Kidney epithelial cell (primary cell): ENCODE measurements at places on chromosomes 2 and 18. TPM values are rescaled to one million over a fixed set of nuclear protein-coding genes. Genes with fewer than 3 reads are reported as not detected.

DNA sequence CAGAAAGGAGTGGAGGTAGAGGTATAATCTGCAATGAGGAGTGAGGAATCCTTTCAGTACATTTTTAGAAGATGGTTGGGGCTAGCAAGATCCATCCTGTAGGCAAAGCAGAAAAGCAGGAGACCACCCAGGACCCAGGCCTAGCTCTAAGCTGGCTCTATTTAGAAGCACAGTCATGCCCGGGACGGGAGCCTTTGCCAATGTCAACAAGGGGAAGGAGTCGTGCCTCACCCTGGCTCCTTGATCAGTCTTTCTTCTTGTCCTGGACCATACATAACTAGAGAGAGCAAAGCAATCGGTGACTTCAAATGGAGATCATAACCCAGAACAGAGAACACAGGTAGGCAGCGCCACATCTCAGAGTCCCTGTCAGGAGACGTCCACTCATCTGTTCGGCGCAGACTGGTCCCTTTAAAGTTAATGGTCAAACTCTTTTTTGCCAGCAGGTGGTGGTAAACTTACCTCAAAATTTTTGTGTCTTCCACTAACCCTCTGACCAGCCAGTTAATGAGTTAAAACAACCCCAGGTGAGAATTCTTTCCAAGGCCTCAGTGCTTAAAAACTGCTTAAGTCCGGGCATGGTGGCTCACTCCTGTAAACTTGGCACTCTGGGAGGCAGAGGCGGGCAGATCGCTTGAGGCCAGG is 8.0 kb downstream of the MC5R start:
- DNase-seq: no peak

DNA sequence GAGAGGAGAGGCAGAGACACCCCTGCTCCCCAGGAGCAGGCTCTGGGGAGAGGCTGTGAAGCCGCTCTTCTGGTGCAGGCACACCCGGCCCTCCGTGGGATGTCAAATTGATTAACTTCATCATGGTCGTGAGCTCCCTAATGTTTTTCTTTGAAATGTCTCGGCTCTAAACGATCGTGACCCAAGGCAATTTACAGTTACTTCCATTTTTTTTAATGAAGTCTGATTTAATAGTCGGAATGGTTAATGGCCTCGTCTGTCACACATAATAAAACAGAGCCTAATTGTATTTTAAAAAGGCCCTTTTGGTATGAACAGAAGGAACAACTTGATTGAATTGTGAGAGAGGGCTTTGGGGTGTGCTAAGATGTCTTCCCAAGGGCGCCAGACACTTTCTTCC is 130.2 kb downstream of the SMAD2 start:
- no peak for DNase-seq

DNA sequence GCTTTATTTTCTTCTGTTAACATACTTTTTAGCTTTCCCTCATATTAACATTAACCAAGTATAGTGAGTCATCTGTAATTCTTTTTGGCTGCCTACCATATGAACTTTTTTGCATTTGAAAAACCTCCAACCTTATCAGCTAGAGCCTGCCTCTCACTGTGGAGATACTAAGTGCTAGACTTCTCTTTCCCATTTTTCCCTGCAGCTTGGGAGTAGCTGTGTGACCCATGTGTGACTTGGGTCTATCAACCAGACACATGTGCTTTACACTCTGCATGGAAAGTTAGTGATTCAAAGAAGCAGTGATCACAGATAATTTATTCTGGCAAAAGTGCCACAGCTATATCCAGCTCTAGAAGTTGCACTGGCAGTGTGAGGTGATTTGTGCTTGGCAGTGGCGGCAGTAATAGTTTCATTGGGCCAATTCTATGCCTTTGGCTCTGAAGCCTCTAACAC is 36.3 kb downstream of the PREPL start:
- DNase-seq: no peak

DNA sequence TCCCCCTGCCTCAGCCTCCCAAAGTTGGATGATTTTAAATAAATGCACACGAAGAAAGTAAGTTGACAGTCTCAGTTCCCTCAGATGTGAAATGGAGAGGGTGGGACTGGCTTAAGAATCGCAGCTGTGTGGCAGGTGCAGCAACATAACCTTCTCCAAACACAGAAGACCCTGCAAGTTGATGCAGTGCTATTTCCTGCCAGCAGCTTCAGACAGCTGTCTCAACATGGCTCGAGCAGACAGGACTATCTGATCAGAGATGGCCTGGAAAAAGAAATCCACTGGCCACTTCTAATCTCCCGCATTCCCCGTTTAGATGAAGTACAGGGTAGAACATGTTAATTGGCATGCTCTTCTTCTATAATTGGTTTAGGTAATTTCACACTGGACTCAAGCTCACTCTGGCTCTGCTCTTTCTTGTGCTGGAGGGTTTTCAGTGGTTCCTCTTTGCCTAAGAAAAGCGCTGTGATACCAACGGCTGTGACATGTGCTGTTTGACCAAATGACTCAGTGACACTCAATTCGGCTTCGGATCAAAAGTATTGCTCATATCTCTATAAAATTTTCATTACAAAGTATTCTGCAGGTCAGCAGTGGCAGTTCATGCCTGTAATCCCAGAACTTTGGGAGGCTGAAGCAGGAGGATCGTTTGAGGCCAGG is 40.2 kb downstream of the MYOM1 start:
- no peak for DNase-seq

GRCh38 chr2:66929632-66930338 is 467.3 kb upstream of the ETAA1 start:
- no peak for DNase-seq

DNA sequence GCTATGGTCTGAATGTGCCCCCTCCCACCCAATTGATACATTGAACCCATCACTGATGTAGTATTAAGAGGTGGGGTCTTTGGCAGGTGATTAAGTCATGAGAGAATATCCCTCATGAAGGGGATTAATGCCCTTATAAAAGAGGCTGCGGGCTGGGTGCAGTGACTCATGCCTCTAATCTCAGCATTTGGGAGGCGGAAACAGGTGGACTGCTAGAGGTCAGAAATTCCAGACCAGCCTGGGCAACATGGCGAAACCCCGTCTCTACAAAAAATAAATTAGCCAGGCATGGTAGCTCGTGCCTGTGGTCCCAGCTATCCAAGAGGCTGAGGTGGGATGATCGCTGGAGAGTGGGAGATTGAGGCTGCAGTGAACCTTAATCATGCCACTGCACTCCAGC is 14.3 kb downstream of the POLR2D start:
- DNase-seq: no peak

GRCh38 chr2:235270291-235270690 is 223.6 kb upstream of the AGAP1 start:
- no peak for DNase-seq

DNA sequence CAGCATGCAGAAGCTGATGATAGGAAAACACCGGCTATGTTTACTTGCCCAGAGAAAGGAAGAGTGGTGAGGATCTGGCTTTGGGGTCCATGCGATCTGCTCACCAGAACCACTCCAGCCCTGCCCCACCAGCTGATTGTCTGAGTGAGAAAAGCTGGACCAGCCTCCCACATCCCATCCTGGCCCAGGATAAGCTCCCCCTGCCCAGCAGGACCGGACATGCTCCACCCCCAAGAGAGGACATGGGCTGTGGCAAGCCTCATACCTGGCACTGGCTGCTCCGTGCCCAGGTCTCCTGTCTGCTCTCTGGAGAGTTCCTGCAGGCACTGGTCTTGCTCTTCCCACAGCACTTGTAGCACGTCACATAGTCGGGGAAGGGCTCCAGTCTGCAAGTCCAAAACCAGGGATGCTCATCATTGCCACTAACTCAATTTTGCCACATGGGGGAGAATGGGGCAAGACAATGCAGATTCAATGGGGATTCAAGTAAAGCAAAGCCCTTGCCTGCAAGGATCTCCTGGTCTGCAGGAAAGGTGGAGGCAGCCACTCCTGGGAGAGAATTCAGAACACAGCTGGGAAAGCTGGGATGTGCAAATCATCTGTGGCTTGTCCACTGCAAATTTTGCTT is 30.0 kb downstream of the SCTR start:
- no peak for DNase-seq

DNA sequence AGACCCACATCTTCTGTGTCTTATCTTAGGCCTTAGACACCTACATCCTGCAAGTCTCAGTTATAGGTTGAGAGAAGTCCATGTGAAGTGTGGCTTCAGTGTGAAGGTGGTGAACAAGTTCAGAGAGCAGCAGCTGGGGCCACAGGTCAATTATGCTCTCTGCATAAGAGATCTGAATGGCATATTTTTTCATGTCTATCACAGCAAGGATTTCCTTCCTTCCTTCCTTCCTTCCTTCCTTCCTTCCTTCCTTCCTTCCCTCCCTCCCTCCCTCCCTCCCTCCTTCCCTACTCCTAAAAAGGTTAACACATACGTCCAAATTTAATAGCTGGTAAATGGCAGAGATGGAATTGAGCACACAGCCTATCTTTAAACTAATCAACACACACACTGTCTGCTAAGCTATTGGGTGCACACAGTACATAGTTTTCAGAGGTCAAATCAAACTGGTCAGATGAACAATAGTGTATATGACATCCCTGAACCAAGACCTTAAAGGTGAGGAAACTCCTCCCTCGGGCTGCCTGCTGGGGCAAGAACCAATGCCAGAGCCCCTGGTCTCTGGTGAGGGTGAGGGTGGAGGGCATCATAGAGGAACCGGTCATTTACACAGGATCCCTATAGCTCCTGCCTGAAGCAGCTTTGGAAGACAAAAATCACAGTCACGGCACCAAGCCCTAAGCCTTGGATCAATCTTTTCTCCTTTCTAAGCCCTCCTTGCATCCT is 240.9 kb downstream of the ICOS start:
- no peak for DNase-seq

GRCh38 chr18:78092901-78093300 is 843.3 kb downstream of the GALR1 start:
- DNase-seq: no peak

ALPI gene
- total RNA-seq: not detected in 2 replicates

- DNase-seq: peak; percentile 60
Measured at GRCh38 chr18:28114472-28114871, 62.5 kb downstream of the CDH2 start.

DNA sequence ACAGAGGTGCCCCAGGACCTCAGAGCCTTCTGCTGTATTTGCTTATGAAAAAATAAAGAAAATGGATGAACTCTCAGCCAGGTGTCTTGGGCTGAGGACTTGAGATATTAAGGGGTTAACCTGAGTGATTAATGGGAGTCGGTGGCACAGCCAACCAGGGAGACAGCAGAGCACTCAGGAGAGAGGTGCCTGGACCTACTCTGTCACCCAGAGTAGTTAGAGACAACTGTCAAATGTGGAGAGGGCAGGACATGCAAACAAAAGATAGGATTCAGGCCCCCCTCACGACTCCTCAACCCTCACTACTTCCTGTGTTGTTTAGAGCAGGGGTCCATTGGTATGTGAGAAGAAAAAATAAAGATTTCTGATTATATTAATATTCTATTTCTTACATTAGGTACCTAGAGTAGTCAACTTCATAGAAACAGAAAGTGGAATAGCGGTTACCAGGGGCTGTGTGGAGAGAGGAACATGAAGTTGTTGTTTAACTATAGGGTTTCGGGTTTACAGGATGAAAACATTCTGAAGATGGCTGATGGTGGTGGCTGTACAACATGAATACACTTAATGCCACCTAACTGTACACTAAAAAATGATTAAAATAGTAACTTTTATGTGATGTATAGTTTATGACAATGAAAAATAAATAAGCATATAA is 28.6 kb upstream of the CETN1 start:
- no peak for DNase-seq

DNA sequence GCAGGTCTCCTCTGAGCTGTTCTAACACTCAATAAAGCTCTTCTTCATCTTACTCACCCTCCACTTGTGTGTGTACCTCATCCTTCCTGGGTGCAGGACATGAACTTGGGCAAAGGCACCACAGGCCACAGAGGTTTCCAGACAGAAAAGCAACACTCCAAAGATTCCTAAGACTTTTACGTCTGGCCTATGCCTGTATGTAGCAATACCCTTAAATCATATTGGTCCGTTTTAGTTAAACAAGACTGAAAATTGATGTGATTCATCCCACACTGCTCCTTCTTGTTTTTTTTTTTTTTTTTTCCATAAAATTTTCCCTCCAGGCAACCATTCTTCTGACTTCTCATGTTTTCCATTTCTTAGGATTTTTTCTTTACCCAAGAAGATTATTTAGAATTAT is 404.3 kb downstream of the PID1 start:
- DNase-seq: no peak

LRRTM1 gene
- total RNA-seq: 2.5 and 3.7 TPM in 2 replicates

CDH7 gene
- total RNA-seq: not detected in 2 replicates

ASB18 gene
- not detected in 2 replicates for total RNA-seq

GRCh38 chr2:177599956-177600355 is 207.4 kb downstream of the AGPS start:
- DNase-seq: no peak

GRCh38 chr18:79915161-79916127 is 36.0 kb downstream of the SLC66A2 start:
- DNase-seq: no peak

DNA sequence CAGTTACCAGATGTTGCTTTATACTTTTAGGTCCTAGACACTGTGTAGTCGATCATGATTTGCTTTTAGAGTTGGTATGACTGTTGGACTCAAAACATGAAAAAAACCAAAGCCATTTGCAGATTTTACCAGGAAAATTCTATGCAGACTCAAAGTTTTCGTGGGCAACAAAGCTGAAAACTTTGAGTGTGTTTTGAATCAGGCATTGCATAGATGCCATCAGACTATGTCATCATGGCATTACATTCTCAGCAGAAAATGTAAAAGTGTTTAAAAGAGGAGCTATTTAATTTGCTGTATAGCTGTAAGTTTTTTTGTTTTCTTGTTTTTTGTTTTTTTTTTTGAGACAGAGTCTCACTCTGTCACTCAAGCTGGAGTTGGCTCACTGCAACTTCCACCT is 43.5 kb upstream of the ELAC1 start:
- no peak for DNase-seq

- no peak for DNase-seq
Measured at GRCh38 chr2:79960519-79960918, 344.0 kb downstream of the LRRTM1 start.

GRCh38 chr2:1620081-1620480 is 124.2 kb downstream of the PXDN start:
- DNase-seq: no peak

DNA sequence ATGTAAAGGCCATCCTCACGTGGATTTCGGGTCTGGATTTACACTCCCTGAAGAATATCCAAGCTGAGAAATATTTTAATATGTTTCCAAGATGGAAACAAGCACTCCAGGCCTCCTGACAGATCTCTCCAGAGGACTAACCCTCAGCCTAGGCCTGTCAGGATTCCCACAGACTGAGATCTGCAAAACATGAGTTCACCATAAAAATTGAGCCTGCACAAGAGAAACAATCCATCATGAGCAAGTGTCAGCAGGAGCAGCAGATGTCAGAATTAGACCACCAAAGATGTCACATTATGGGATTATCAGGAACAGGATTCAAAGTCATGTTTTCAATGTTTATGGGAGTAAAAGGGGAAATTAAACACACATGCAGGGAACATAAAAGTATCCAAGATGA is 191.3 kb downstream of the TFCP2L1 start:
- no peak for DNase-seq
